ENCODE measurements at places on chromosomes 3 and 15.

- no peak for DNase-seq
These were observed 195.1 kb downstream of the EPHA6 start for GRCh38 chr3:97009427-97010019.

DNA sequence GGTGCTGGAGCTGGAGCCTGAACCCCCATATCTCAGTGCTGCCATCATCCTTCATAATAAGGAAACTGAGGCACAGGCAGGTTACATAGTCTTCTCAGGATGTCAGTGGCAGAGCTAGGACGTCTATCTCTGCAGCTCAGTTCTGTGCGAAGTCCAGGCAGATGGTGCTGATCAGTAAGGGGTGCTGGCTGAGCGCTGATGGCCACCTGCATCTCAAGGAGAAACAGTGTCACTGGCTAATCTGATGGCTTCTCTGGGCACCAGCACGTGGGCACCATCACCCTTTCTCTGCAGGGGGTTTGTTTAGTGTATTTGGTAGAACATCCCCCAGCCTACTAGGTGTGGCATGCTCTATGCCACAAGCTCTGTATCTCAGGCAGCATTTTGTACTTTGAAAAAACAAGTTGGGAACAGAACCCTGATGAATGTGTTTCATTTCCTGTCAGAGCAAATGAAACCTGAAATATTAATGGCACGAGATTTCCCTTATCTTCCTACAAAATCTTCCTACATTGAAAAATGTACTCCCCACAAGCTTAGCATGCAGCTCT lies 35.1 kb downstream of the APBA2 start:
- no peak for DNase-seq

- no peak for DNase-seq
These were observed 267.9 kb downstream of the GABRG3 start for GRCh38 chr15:27238707-27239423.

DNA sequence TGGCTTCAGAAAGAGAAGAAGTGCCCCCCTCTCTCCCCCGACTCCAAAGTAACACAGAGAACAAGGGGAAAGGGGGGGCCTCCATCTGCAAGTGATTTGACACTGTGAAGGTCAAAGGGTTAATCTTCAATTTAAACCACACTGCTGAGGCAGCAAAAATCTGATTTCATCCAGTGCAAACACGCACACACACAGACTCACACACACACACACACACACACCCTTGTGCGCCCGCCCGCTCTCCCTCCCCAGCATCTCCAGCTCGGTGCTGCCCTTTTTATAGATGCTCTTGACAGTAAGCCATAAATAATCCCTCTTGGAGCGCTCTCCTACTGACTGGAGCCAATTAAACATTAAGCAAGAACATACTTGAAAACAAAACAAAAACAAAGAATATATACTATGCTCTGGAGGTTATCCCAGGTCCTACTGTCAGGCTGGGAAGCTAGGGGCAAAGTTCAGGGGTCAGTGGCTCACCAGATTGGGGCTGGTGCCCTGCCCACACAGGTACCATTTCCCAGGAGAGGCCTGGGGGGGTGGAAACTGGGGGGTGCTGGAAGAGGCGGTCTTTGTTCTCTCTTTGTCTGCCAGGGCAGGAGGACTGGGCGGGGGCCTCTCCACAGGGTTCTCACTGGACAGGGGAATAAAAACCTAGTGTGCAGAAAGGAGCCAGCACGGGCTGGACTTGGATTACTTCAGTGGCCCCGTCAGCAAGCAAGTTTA lies 16.3 kb downstream of the BMF start:
- DNase-seq = no peak

DNA sequence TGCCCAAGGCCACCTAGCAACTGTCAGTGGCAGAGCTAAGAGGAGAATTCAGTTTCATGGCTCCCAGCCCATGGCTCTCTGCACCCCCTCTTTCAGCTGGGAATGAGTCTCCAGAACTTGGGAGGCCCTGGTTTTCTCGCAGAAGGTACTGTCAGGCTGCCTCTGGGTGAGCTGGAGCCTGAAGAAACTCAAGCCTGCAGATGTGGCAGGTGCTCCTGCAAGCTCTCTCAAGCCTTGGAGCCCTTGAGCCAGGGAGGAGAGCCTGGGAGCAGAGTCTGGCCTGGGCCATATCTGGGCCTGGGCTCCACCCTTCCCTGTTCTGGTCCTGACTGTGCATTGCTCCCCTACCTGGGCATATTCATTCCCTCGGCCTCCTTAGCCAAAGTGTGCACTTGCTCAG lies 74.4 kb upstream of the TLE3 start:
- no peak for DNase-seq

DNA sequence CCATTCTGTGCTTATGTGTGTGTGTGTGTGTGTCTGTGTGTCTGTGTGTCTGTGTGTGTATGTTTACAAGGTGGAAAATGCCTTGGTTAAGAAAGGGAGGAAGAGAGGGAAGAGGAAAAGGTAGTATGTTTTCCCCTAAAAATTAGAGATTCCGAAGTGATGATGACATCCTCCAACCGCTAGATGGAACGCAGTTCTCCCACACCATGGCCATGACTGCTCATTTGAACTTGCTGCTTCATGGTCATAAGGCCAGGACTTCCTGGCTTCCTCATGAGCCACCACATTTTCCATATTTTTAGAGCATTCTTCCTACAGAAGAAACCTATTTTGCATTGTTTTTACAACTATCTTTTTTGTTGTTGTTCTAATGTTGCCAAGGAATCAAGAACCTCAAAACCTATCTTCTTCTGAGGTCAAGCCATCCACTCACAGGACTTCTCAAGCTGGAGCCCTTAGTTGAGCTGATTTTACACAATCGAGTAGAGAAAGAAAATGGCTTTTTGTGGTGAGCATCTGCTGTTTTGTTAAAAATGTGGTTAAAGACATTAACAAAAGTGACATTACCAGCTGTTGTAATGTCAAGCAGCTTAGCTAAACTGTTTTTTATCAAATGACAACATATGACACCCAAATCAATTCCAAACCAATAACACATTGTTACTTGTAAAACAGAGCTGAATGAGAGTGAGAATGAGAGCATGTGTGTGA lies 1091.0 kb downstream of the FHIT start:
- no peak for DNase-seq

- DNase-seq = no peak
These were observed 207.0 kb downstream of the NTRK3 start for GRCh38 chr15:88049506-88049905.

- no peak for DNase-seq
These were observed 93.0 kb downstream of the SMAD3 start for GRCh38 chr15:67158367-67158766.

GRCh38 chr15:78370013-78370412 lies 29.9 kb downstream of the CRABP1 start:
- DNase-seq = no peak

DNA sequence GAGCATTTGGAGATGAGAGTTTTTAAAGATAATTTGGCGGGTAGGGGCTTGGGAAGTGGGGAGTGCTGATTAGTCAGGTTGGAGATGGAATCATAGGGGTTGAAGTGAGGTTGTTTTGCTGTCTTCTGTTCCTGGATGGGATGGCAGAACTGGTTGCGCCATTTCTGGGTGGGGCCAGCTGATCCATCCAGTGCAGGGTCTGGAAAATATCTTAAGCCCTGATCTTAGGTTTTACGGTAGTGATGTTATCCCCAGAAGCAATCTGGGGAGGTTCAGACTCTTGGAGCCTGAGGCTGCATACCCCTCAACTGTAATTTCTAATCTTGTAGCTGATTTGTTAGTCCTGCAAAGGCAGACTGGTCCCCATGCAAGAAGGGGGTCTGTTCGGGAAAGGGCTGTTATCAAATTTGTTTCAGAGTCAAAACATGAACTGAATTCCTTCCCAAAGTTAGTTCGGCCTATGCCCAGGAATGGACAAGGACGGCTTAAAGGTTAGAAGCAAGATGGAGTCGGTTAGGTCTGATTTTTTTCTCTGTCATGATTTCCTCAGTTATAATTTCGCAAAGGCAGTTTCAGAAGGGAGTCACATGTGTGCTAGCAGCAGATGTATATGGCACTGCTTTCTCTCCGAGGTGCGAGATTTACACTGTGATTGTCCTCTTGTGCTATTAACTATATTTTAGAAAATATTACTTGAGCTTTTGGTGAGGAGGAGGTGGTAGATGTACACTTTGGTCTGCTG lies 540.4 kb downstream of the EDEM1 start:
- DNase-seq = no peak

DNA sequence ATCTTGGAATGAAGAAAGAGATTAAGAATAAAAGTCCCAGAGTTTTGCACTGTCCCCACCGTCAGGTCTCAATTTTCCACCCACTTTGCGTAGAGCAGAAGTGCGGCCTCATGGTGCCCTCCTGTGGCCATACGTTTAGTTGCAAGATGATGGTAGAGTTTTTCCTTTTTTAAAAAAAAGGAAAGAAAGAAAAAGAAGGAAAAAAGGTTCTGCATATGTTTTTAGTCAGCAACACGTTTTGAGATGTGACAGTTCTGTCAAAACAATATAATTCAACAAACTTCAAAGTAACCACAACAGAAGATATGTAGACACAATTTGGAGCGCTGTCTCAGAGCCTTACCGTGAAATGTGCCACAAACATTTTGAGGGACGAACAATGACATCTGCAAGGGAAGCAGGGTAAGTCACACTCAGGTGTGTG lies 24.6 kb downstream of the EBLN2 start:
- DNase-seq = no peak

Data from stimulated activated CD8-positive, alpha-beta memory T cell treated with anti-CD3 and anti-CD28 coated beads, Interleukin-2, amount 100 ng/mL, for 1 hour (primary cell).